ENCODE measurements at places on chromosomes 3 and 15. TPM values are rescaled to one million over a fixed set of nuclear protein-coding genes. Genes with fewer than 3 reads are reported as not detected.

DNA sequence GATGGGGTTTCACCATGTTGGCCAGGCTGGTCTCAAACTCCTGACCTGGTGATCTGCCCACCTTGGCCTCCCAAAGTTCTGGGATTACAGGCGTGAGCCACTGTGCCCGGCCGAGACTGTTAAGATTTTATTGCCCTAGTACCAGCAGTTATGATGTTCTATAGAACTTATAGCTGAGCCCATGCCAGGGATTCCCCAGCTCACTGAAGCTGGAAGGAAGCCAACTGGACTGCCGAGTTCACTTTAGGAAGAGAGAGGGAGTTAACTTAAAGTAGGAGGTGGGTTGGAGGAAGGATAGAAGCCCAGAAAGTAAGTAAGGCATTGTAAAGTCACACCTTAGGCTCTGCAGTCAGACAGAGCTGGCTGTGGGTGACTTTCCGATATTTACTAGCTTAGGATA, 101.1 kb upstream of the BOC start:
- DNase-seq: no peak

- DNase-seq: no peak
Observed at GRCh38 chr15:37109872-37110572, 9.7 kb upstream of the MEIS2 start.

DNA sequence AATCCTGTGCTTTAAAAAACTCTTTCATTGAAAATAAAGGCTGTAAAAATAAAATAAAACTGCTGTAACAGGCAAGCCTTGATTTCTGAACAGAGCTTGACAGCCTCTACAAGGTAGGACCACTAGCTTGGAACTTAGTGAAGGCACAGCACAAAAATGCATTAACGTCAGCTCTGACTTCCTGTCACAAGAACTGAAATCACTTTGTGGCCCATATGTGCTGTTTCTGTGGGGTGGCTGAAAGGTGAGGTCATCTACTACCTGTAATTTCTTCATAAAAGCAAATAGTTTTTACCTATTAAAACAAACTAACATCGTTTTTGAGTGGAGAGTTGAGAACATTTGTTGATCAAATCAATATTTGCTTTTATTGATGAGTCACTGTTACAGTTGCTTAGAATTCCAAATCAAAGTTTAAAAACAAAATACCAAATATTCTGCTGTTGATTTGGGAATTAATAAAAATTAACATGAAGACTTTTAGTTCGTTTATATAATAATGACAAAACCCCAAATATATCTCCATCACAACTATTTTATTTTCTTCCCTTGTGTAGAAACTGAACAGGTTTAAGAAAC, 1034.1 kb downstream of the MCTP2 start:
- DNase-seq: no peak

DNA sequence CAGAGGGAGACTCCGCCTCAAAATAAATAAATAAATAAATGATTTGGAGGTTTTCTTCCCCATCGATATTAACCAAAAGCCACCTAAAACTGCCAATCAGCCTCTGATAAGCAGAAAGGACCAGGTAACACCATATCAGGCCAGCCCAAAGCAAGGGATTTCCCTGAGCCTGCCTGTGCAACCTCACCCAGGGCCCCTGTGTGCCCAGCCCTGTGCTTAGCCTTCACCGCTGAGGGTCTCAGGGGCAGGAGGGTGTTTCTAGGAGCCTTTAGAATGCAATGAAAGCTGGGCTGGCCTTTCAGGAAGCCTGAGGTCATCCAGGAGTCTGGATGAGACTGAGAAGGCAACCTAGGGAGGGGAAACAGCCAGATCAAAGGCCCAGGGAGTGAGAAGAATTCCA, 35.4 kb downstream of the CYP11A1 start:
- no peak for DNase-seq

GRCh38 chr15:44595656-44596510, 58.9 kb downstream of the EIF3J start:
- DNase-seq: no peak

GRCh38 chr15:69161878-69162213, 1.4 kb downstream of the GLCE start:
- DNase-seq: no peak

GRCh38 chr15:80246425-80246894, 5.6 kb downstream of the CTXND1 start:
- no peak for DNase-seq

- peak; percentile 71 for DNase-seq
Observed at GRCh38 chr15:84731774-84732173, 15.8 kb upstream of the SEC11A start.

DNA sequence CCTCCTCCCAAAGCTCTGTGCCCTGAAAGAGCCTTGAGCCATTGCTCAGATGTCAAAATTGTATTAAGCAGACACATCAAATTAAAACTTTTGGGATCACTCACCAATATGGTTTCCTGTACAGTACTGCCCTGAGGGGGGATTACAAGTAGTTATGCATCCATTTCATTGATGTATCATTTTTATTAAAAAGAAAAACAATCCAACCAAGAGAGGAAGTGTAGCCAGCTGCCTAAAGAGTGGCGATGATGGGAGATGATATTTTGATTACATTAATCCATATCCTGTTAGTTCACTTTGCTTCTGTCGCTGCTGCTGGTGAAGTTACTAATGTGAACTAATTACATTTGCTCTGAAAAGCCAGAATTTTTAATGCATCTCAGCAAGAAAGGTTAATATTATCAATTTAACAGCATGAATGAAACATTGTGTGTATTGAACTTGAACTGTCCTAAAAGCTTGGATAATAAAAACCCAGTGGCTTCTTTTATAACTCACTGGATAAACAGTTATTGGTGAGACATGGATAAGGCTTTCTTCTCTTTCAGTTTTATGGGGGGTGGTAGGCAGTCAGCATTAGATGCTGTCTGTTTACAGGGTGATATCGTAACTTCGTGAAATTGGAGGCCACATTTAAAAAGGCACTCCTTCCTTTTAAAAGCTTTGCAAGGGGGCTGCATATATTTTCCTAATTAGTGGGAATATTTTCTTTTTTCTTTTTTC, 87.7 kb downstream of the IGF1R start:
- DNase-seq: no peak

KIF7 gene
- 25.7 TPM for total RNA-seq

SCAMP5 gene
- total RNA-seq: 14.2 TPM

CPEB1 gene
- 5.6 TPM for total RNA-seq

AGTR1 gene
- total RNA-seq: not detected

All from HFFc6 (cell line).